Brain (organoid and tissue), 16 donors: ENCODE measurements at places on chromosomes 7 and 10.

- no peak for DNase-seq
Observed at GRCh38 chr10:48737886-48738285, 53.2 kb downstream of the WDFY4 start.

DNA sequence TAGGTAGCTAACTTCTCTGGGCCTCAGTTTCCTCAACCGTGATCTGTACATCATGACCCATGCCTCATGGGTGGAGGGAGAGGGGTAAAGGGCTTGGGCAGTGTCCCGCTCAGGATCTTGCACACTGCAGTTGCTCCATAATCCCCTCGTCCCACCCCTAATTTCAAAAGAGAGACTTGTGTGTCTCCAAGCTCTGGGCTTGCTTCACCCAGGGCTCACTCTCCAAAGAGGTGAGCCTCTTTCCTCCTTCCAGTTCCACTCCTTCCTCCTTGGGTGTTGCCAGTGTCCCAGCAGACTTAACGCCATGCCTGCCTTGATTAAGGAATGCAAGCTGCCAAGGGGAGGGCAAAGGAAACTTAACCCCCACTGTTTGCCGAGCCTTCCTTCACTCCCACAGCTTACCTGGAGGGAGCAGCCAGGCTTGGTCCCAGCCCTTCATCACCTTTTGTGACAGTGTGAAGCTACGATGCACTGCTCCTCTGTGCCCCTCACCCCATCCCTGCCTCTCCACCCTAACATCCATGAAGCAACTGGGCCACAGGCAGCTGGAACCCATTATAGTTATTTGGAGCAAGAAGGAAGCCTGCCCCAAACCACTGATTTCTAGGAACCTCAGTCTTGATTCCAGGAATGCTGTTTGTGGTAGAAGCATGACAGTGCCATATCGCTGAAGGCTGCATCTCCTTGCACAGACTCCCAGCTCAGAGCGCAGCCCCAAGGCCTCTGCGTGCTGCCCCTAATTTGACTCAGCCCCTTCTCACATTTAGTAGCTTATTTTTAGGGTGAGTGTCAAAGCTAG lies 363.3 kb downstream of the TNS3 start:
- DNase-seq = no peak

GRCh38 chr7:99403764-99404163 lies 4.6 kb downstream of the PDAP1 start:
- DNase-seq = no peak

- no peak for DNase-seq
Observed at GRCh38 chr7:45717537-45718235, 143.5 kb downstream of the ADCY1 start.

GRCh38 chr10:23363793-23364135 lies 19.2 kb upstream of the C10orf67 start:
- no peak for DNase-seq

GRCh38 chr10:49108656-49109055 lies 6.7 kb downstream of the VSTM4 start:
- DNase-seq = no peak

DNA sequence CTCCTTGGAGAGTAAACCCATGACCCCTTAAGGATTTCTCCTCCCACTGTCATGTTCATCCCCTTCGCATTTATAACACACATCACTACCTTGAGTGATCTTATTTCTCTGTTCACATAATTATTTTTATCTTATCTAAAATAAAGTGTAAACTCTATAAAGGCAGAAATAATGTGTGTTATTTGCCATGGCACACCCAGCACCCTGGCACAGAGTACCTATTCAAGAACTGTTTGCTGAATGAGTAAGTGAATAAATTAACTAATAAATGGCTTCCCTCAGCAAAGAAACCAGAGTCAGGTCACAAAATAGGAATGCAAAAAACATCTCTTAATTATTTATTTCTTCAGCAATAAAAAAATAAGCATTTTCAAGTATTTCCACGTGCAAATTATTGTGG lies 330.3 kb upstream of the GHITM start:
- no peak for DNase-seq
